ENCODE measurements at places on chromosomes 2 and 18.

- DNase-seq: no peak
Measured at GRCh38 chr2:111156529-111156928, 35.8 kb downstream of the BCL2L11 start.

DNA sequence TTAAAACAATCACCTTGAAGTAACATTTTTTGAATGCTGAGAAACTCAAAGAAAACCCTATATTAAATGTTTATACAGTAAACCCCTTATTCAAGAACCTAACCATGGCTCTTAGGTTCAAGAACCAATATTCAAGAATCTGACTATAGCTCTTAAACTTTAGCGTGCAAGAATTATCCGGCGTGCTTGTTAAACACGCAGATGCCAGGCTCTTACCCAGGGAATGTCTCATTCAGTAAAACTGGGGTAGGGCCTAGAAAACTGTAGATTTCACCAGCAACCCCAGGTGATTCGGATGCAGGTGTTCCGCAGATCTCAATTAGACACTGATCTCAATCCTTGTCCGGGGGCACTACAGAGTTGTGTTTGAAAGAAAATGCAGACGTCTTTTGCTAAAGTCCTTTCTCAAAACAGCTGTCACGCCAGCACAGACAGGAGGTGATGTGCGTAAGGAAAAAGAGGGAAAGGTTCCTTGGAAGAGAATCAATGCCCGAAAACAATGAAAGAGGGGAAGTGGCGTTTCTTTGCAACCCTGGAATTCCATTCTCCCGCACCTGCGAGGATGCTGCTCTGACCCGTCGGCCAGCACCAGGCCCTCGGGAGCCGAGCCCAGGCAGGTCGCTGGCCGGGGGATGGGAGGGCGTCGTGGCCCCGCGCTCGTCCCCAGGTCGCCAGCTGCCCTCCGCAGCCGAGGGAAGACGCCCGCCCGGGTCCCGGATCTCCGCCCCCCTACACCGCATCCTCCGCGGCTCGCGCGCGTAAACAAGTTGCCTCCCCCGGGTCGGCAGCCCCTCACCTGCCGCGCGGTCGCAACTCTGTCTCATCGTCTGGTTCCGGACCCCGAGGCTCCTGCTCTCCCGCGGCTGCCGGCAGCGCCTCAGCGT is 851 bp downstream of the EIF2AK3 start:
- no peak for DNase-seq

DNA sequence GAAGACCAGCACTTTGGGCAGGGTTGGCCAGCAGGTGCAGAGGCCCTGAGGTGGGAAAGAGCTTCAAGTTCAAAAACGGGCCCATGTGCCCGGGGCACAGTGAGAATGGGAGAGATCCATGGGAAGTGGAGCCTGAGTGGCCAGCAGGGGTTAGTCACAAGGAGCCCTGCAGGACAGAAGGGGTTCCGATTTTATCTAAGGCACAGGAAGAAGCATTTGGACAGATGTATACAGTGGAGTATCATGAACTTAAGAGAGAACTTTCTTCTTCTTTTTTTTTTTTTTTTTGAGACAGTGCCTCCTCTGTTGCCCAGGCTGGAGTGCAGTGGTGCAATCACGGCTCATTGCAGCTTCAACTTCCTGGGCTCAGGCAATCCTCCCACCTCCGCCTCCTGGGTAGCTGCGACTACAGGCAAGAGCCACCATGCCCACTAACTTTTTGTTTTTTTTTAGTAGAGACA is 24.0 kb downstream of the WIPF1 start:
- DNase-seq: no peak

DNA sequence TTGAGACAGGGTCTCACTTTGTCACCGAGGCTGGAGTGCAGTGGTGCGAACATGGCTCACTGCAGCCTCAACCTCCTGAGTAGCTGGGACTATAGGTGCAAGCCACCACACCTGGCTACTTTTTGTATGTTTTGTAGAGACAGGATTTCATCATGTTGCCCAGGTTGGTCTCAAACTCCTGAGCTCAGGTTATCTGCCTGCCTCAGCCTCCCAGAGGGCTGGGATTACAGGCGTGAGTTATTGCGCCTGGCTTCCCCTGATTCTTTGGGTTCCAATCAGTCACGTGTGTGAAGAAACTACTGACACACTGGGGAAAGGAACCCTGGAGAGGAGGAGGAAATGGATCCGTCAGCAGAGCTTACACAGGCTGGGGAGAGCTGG is 22.3 kb upstream of the RAB10 start:
- no peak for DNase-seq

DNA sequence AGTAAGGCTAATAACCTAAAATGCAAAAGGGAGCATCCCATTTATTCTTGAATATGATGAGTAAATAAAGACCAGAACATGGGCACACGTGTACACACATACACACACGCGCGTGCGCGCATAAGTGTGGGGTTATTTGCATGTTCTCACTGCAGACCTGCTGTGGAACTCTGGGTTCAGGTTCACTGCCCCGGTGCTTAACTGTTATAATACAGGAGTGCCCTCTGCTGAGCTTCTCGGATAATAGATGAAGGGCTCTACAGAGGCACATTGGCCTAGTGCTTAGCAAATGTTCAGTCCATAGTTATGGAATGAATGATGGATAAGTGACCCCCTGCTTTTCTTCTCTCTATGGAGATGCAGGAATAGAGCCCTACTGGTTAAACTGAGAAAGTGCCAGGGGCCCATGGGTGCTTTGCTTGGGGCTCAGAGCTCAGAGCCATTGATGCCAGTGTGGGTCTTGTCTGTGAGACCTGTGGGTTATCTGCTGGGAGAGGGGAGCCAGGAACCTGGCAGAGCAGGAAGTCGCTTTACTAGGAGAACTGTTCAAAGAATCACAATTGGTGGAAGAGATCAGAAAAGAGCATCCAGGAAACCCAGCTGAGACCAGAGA is 3.6 kb upstream of the ARL4C start:
- peak; percentile 41 for DNase-seq

- DNase-seq: no peak
Measured at GRCh38 chr2:233815861-233816260, 37.7 kb downstream of the MROH2A start.

DNA sequence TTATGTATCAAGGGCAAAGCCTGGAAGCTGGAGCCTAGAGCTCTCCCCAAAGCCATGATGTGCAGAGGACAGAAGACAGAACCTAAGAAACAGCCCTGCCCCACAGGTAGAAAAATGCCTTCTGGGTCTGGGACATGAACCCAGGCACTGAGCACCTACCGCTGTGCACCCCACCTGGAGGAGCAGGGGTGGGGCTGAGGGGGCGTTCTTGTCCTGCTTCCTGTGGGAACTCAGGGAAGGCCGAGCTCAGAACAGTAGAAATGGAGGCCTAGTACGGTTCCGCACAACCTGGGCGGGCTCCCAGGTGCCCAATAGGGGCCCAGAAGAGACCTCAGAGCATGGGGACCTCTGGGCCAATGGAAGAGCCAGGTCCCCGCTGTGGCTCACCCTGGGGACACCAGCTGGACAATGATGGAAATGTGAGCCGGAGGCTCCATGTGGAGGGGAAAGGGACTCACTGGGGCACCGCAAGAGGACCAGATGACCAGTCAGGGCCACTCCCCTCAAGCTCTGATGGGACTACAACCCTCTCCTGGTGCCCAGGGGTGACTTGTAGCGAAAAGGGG is 3.2 kb downstream of the CRACDL start:
- no peak for DNase-seq

GRCh38 chr18:56919190-56919589 is 227.7 kb upstream of the BOD1L2 start:
- no peak for DNase-seq

GRCh38 chr18:832085-832681 is 20.1 kb upstream of the YES1 start:
- no peak for DNase-seq

DNA sequence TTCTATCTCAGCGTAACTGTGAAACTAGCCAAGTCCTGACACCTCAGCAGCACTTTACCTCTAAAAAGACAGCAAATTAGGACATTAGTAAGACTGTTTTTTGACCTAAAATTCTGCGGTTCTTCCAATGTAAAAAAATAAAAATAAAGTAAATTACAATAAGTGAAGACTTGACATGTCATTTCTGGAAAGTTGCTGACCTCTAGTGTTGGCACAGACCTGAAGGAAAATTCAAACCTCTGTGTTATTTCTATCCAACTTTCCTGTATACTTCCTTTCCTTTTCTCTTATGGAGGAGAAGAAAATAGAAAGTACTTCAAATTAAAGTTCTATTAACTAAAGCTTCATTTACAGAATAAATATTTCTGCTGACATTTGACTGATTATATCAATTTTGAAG is 110.6 kb downstream of the TMEM182 start:
- DNase-seq: no peak

DNA sequence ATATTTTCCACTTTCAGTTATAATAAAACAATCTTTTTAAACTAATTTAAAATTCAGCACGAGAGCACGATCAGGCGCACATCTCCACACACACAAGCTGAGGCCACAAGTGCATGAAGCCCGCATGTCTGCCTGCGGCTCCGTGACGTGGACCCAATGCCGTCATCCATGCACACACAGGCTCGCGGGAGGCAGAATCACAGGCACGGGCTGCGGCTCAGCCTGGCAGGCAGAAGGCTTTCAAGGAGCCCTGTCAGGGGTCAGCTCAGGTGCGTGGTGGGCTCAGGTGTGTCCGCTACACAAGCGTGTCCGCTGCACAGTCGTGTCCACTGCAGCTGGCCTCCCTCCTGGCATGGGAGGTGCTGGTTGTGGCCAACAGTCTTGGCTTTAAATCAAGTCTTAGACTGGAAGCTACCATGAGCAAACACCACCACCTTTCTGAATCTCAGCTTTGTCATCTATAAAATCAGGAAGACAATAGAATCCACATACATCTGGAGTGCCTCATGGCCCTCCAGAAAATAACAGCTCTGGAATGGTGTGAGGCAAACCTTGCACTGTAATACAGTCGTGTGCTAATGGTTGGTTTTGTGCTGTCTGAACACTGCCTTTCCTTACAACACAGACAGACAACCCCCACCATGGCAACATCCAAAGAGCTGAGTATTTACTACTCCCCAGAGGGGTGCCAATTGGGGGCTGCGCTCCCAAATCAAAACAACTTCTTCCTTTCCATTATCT is 210.1 kb downstream of the NDUFA10 start:
- no peak for DNase-seq

GRCh38 chr2:231924889-231925275 is 1.3 kb downstream of the NPPC start:
- DNase-seq: no peak

GRCh38 chr18:12478269-12479047 is 70.7 kb downstream of the PRELID3A start:
- no peak for DNase-seq

- DNase-seq: no peak
Measured at GRCh38 chr2:159209341-159210306, 76.9 kb downstream of the WDSUB1 start.

Measured in NCI-H1930 (cell line).